SW480 (cell line): ENCODE measurements at places on chromosomes 6 and 20.
A peak's percentile ranks its signal among the peaks of the same experiment; 100 is the strongest.

- no peak for DNase-seq
Observed at GRCh38 chr6:166553563-166554271, 32.8 kb downstream of the RAMACL start.

- no peak for DNase-seq
Observed at GRCh38 chr6:139603581-139603980, 229.1 kb upstream of the CITED2 start.

- no peak for DNase-seq
Observed at GRCh38 chr6:75222261-75222660, 16.4 kb upstream of the COL12A1 start.

DNA sequence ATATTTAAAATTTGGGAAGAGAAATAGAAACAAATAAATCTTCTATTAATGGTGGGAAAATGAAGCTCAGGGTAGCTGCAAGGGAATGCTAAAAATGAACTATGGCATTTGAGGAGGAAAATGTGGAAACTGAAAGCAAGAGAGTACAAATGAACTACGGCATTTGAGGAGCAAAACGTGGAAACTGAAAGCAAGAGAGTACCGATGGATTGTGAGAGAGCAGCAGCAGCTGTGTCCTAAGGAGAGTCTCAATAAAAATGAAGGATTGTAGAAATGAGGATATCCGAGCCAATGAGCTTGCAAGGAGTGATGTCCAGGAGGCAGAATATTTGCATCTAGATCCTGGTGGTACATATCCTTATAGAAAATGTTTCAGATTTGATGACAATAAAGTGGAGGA, 547.1 kb upstream of the ZNF337 start:
- no peak for DNase-seq

DNA sequence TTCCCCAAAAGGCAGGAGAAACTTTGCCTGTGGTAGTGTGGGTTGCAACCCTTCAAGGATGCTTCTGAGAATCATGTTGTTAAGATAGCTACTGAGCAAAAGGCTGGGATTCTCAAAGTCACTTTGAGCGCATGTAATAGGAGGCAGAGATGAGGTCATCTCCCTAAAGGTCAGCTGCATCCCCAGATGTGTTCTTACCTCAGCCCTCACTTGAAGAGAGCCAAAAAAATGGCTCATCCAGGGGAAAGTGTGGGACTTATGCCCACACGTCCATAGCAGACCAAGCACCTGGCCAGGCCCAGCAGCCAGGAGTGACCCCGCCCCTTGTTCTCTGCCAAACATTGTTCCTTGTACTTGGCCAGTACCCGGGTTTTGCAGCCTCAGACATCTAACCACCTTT, 187.0 kb upstream of the BMP2 start:
- no peak for DNase-seq

DNA sequence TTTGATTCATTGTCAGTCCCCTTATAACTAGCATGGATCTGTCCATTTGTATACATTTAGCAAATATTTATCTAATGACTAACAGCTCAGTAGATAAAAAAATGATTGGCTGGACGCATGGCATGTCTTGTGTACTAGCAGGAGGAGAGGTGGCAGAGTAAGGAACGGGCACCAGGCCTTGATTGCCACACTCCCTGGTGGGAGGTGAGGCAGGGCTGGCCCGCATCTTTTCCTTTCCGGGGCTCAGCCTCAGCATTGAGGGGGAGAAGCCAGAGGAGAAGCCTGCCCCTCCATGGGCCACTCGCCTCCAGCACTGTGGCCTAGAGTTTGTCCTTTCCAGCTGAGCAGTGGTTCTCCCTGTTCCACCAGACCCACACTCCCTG, 84.9 kb upstream of the TMEM181 start:
- no peak for DNase-seq

DNA sequence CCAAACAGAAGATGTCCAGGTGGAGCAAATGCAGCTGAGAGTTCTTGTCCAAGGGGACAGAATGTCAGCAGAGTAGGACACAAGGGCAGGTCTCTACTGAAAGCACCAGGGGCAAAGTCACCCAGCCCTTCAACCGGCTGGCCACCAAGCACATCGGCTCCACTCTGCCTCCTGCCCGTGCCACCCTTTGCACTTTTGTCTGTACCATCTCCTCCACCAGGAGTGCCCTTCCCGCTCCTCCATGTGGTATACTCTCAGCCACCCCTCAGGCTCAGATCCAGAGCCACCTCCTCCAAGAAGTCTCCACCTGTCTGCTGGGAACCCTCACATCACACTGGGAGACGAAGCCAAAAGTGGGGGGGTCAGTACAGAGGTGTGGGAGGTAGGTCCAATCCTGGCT, 4.1 kb upstream of the HSPA12B start:
- DNase-seq = no peak

- no peak for DNase-seq
Observed at GRCh38 chr6:47043286-47043685, 1.2 kb upstream of the ADGRF1 start.

DNA sequence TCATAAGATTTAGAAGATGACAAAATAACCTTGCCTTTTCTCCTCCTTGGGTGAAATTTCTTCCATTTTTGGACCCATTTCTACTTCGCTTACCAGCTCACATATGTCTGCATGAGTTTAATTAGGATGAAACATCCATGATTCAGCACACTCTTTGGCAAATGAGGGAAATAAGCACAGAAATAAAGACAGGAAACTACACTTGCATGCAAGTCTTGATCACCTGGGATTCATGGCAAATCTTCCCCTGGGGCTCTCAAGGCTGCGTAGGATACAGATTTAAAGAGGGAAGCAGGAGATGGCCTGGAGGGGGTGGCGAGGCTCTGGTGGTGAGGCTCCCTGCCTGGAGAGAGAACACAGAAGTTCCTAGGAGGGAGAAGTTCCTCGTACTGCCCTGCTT, 147.8 kb downstream of the EDN3 start:
- DNase-seq = no peak

- DNase-seq = peak; percentile 95
Observed at GRCh38 chr6:168007592-168008338, 10.3 kb downstream of the KIF25 start.

DNA sequence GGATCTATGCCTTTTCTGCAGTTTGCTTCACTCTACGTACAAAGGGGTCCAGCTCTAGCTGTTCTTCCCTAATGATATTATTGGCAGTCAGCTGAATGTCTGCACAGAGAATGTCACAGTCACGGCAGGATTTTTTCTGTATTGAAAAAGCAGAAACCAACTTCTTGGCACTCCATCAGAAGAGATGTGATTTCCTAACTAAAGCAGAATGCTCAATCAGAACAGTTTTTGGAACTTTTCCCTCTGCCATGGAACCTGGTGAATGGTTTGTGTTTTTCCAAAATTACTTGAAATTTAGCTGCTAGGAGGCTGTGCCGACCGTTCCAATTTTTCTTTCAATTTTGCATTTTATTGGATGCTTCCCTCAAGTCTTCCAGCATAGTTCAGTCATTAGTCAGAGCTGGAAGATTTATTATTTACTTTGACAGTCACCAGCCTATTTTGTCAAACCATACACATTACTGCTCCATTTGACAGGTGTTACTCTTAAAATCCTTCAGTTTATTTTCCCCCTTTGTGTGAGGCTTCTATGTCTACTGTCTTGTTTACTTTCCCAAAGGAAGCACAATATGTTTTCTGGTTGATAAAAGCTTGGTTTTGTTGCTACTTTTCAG, 259.6 kb upstream of the EPHA7 start:
- DNase-seq = no peak

DNA sequence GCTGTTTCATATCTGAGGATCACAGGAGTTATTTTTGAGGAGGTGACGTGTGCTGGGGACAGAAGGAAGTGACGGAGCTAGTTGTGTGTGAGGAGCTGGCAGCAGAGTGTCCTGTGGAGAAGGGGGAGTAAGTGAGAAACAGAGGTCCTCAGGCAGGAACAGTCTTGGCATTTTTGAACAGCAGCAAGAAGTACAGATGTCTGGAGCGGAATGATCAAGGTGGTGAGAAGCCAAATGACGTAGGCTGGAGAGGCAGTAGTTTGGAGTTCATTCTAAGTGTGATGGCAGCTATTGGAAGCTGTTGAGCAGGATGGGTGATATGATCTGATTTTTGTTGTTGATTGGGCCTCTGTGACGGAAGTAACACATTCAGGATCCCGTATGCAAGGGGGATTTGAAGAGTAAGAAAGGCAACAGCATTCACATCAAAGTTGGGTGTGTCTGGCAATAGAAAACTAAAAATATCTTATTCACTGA, 52.3 kb downstream of the SOBP start:
- no peak for DNase-seq

DNA sequence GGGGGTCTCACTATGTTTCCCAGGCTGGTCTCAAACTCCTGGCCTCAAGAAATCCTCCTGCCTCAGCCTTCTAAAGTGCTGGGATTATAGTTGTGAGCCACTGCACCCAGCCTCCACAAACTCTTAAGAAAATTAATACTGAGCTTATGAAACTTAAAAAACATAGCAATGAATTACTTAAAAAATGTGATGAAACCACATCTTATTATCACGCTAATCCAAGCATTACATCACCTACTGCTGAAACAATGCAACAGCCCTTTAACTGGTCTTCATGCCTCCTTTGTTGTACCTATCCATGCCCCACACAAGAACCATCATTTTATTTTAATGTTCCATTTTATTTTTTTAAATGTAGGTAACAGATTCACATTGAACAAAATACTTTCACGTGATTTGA, 24.9 kb downstream of the SESN1 start:
- DNase-seq = no peak

- no peak for DNase-seq
Observed at GRCh38 chr6:152316024-152316423, 321.1 kb downstream of the SYNE1 start.

GRCh38 chr6:139236105-139236504, 55.7 kb downstream of the TXLNB start:
- no peak for DNase-seq

GRCh38 chr20:45867819-45868176, 10.4 kb downstream of the ZSWIM3 start:
- no peak for DNase-seq

DNA sequence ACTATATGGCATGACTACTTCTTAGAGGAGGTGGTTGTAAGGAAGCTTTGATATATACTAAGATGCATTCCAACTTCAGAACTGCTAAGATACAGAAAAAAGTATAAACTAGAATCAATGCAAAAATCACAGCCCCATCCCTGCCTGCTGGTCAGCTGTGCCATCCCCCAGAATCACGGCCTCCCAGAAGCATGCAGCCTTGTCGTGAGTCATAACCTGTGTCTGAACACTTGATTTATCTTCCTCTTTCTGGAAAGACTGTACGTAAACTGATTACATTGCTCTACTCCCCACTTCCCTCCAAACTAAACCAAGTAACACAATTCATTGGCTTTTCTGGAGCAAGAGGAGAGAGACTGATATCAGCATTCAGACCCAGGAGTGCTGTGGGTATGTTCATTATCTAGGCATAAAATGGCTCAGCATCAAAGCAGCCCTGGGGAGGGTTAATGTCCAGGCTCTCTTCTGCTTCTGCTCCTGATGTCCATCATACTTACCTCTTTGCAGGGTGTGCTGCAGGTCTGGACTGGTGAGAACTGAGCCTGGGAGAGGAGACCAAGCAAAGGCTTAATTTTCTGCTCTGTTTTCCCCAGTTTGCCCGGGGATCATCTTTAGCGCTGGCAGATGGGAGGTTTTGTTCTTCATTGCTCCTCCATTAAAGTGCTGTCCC, 18.4 kb downstream of the SCP2D1 start:
- DNase-seq = no peak

DNA sequence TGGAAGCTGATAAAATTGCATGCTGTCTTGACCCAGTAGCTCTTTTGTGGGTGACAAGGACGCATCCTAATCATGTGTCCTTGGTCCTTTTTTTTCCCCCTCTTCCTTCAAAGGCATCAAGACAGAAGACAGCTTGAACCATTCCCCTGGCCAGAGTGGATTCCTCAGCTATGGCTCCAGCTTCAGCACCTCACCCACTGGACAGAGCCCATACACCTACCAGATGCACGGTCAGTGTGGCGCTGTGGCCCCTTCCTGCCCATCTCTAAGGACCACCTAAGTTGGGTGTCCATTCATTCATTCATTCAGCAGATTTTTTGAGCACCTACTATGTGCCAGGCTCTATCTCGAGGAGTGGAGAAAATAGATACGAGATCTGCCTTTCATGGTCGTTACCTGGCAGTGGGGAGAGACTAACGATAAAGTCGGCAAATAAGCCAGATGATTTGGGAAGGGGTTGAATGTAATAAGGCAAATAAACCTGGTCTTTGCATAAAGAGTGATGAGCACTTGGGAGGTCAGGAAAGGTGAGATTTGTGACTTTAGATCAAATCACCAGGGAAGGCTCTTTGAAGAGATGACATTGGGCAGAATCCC, 121.5 kb downstream of the EYA2 start:
- no peak for DNase-seq

DNA sequence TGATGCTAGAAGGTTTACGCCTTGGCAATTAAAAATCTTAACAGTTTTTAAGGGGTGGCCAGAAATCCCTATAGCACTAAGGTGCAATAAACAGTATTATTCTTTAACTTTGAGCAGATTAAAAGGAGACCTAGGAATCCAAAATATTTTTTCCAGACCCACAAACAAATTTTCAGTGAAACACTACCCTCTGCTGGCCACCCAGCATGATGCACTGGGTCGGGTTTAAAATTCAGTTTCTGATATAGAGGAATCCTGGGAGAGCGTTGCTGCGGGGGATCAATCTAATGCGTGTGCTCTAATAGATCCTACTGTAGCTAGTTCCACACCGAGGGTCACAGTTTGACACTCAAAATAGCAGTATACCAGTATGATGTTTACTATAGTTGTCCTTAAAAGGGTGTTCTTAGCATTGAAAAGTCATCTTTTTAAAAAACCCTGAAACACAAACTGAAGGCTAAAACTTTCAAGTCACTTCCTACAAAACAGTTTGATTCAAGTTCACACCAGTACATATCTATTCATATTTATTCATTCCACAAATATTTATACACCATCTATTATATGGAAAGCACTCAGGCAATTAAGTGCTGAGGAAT, 10.2 kb downstream of the UBE3D start:
- peak; percentile 36 for DNase-seq

DNA sequence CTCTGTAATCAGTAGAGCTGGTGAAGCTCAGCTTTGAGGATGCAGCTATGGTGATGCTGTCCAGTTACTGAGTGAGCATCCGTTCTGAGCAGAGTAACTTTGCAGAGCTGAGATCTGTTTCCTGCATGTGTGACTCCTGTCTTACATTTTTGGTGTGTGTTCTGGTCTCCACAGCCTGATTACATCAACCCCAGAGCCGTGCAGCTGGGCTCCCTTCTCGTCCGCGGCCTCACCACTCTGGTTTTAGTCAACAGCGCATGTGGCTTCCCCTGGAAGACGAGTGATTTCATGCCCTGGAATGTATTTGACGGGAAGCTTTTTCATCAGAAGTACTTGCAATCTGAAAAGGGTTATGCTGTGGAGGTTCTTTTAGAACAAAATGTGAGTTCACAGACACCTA, 81.6 kb downstream of the FAM120B start:
- no peak for DNase-seq

- no peak for DNase-seq
Observed at GRCh38 chr6:110520992-110521543, 44.7 kb upstream of the SLC22A16 start.

DNA sequence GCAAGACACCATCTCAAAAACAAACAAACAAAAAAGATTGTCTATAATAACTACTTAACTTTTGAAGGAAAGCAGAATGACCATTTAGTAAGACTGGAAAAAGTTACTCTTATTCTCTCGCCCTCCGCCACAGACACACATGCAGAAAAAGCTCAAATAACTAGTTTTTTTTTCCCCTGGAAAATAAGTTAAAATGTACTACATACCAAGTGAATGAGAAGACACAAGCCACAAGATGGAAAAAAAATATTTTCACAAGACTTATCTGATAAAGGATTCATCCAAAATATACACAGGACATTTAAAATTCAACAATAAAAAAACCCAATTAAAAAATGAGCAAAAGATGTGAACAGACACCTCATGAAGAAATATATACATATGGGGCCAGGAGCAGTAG, 31.9 kb downstream of the NUDT3 start:
- no peak for DNase-seq
